ENCODE measurements at places on chromosomes 2 and 18. TPM values are rescaled to one million over a fixed set of nuclear protein-coding genes. Genes with fewer than 3 reads are reported as not detected.

DNA sequence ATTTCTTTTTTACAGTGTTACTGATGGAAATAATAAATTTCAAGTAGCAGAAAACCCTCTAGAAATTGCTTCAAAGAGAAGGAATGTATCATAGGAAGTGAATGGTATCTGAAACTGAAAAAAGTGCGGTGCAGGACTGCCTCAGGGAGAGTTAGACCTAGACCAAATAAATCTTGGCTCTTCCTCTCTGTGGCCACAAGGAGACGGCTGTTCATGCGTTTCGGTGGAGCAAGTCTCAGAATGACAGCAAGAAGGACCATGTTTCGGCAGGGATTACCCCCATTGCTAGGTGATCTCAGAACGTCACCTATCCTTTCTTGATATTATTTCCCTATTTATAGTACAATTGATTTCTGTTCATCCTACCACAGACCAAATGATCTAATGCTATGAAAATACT is 522.3 kb downstream of the SOX11 start:
- DNase-seq, result no peak
- no peak overlapping the region for H3K27ac ChIP-seq
- no peaks in the 10 kb centered on the region for H3K36me3 ChIP-seq
- H3K27me3 ChIP-seq, result peaks cover 4% of the 10 kb centered on the region
- no peak overlapping the region for H3K4me3 ChIP-seq

GRCh38 chr2:166375736-166376487 is at the start of gene SCN9A:
TSS of gene SCN9A (minus strand) at chr2:166375944. CDS start at chr2:166311756, 64,188 bp downstream.
- no peaks in the 10 kb centered on the region for H3K36me3 ChIP-seq
- H3K27me3 ChIP-seq, result peaks cover 22% of the 10 kb centered on the region
- peaks cover 15% of the 10 kb centered on the region for H3K4me1 ChIP-seq

- H3K4me3 ChIP-seq, result no peak overlapping the region
- no peaks in the 10 kb centered on the region for H3K27me3 ChIP-seq
- H3K36me3 ChIP-seq, result no peaks in the 10 kb centered on the region
- no peak for DNase-seq
- H3K27ac ChIP-seq, result no peak overlapping the region
These were observed 16.1 kb downstream of the MBOAT2 start for GRCh38 chr2:8987410-8987809.

Gene TACR1
- total RNA-seq, result not detected

- H3K27me3 ChIP-seq, result peaks cover 3% of the 10 kb centered on the region
- peaks cover 16% of the 10 kb centered on the region for H3K4me1 ChIP-seq
- H3K27ac ChIP-seq, result peak within 1 kb of the TSS; percentile 91
- peak within 1 kb of the TSS; percentile 90 for H3K4me3 ChIP-seq
- no peak for DNase-seq
These were observed at the start of gene ANKRD53 for GRCh38 chr2:70978341-70979179. TSS of gene ANKRD53 (plus strand) at chr2:70978630. CDS start at chr2:70978646, 16 bp downstream.

- peaks cover 9% of the 10 kb centered on the region for H3K27me3 ChIP-seq
- no peaks in the 10 kb centered on the region for H3K36me3 ChIP-seq
- H3K27ac ChIP-seq, result no peak overlapping the region
- H3K4me3 ChIP-seq, result no peak overlapping the region
- H3K4me1 ChIP-seq, result no peaks in the 10 kb centered on the region
These were observed 349.8 kb downstream of the RBM43 start for GRCh38 chr2:150911766-150912280.

Gene DNAJC5G
- total RNA-seq, result not detected

DNA sequence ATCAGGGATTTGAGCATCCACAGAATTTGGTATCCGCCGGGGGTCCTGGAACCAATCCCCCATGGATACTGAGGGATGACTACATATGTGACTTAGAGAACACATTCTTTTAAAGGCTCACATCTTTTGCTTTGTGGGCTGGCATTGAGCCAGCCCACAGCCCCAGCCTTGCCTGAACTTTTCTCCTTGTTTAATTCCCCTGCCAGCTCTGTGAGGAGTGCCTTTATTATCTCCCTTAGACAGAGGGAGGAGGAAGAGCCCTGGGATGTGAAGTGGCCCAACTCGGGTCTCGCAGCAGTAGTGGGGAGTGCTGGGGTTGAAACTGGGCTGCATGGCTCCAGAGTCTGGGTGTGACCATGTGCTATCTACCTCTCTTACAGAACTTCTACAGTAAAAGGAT is 7.6 kb downstream of the TTC39C start:
- H3K27me3 ChIP-seq, result no peaks in the 10 kb centered on the region
- peaks cover 92% of the 10 kb centered on the region for H3K4me1 ChIP-seq
- H3K36me3 ChIP-seq, result peaks cover 9% of the 10 kb centered on the region
- H3K4me3 ChIP-seq, result peak overlapping the region; percentile 52
- H3K27ac ChIP-seq, result peak overlapping the region; percentile 87
- DNase-seq, result no peak

- no peak overlapping the region for H3K4me3 ChIP-seq
- no peak overlapping the region for H3K27ac ChIP-seq
- no peak for DNase-seq
- H3K27me3 ChIP-seq, result no peaks in the 10 kb centered on the region
- H3K36me3 ChIP-seq, result no peaks in the 10 kb centered on the region
These were observed 30.6 kb downstream of the SDC1 start for GRCh38 chr2:20194097-20195015.

Gene GRHL1
- total RNA-seq, result not detected

DNA sequence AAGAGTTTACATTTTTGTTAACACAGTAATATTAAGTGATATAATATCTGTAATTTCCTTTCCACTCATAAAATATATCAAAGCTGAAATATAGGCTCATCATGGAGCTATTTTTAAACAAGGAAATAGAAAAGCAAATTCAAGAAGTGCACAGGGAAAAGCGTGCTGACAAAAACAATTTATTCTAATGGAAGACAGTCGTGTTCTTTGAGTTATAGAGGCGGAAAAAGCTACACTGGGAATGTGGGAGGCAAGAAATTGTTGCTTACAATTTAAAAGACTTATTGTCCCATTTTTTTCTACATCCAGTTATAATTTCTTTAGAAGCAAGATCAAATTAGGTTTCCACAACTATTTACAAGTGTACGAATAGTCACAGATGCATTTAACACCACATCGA is 3.2 kb upstream of the TTN start:
- no peaks in the 10 kb centered on the region for H3K4me1 ChIP-seq
- H3K36me3 ChIP-seq, result peaks cover 9% of the 10 kb centered on the region
- DNase-seq, result no peak
- no peaks in the 10 kb centered on the region for H3K27me3 ChIP-seq

DNA sequence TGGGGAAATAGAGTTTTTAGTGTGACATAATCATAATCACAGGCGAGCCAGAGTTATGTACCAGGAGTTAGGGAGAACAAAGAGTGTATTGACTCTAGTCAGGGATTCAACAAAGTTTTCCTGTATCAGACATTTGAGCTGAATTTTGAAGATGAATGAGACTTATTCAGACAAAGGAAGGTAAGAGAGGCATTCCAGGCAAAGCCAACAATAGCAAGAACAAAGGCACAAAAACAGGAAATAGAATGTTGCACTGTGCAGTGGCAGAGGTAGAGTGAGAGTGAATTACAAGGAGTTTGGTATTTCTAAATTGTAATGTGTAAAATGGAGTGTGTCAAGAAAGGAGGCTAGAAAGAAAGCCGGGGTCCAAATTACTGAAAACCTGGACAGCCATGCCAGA is 156.2 kb downstream of the CCDC148 start:
- H3K4me3 ChIP-seq, result no peak overlapping the region
- H3K27me3 ChIP-seq, result no peaks in the 10 kb centered on the region
- H3K36me3 ChIP-seq, result no peaks in the 10 kb centered on the region
- H3K27ac ChIP-seq, result no peak overlapping the region
- no peak for DNase-seq
- no peaks in the 10 kb centered on the region for H3K4me1 ChIP-seq

Gene CYTIP
- 308 TPM for total RNA-seq
